ENCODE measurements at places on chromosomes 11 and 22.

GRCh38 chr11:44775366-44775984 is 48.7 kb downstream of the TSPAN18 start:
- peak; percentile 16 for DNase-seq

- DNase-seq, result no peak
Observed at GRCh38 chr22:24465566-24465965, 29.6 kb upstream of the UPB1 start.

DNA sequence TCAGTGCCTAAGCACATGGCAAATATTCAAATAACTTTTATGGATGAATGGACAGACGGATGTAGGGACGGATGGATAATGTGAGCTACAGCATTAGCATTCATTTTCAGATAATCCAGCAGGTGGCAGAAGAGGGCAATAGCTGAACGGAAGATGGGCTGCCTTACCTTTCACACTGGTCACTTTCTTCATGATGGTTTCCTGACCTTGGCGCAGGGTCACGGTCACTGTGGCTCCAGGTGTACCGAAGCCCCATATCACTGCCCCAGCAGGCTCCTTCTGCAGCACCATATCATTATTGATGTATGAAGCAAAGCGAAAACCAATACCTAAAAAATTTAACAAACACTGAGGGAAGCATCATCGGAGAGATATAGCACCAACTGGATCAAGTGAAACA is 4.3 kb downstream of the SIAE start:
- DNase-seq, result no peak

GRCh38 chr11:10892250-10892649 is 34.4 kb upstream of the ZBED5 start:
- no peak for DNase-seq

DNA sequence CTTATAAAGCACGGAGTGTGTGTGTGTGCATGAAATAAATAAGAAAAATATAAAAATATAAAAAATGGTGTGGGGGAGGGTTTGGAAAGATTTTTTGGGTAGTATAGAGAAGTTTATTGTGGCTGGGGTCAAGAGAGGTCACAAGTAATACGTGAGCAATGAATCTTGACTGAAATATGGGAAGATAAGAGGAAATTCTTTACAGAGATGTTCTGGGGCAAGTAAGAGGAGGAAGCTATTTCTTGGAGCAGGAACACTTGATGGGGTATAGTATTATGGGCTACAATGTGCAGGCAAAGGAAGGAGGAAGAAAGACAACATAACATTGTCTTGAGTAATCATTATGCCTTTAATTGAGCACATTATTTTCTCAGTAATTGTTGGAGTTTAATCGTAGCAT is 2.1 kb downstream of the HBD start:
- no peak for DNase-seq

GRCh38 chr22:23511627-23512347 is 68.3 kb downstream of the IGLL1 start:
- no peak for DNase-seq

- no peak for DNase-seq
Observed at GRCh38 chr11:128195057-128195751, 392.2 kb downstream of the ETS1 start.

DNA sequence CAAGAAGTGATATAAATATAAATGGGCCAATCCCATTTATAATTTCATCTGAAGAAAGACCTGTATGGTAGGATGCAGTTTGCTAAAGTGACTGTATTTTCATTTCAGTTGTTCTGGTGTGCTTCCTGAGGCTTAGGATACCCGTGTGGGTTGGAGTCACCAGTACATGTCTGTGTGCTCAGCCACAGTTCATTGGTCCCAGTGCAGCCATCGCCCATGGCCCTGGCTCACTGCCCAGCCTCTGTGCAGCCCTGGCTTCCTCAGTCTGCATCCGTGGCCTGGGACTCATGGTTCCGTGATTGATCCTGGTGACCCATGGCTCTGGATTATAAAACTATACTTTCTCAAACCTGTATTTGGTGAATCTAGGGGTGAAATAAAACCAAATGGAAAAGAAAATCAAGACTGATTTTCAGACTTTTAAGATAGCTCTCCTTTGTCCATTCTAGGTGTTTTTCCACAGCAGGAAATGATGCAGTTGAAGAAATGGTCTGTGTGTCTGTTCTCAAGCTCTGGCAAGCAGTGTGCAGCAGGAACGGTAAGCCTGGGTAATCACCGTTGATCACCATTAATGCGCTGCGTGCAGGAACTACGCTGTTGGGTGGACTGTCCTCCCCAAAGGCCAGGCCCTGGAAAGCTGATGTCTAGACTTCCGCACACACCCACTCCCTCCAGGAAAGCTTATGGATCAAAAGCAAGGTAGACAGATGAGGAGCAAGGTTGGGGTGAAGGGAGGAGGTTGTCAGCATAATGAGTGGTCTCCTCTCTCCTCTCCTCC is 27.2 kb downstream of the TTC12 start:
- DNase-seq, result no peak

GRCh38 chr22:23073526-23074229 is 3.4 kb downstream of the GNAZ start:
- DNase-seq, result no peak

- DNase-seq, result no peak
Observed at GRCh38 chr11:109040303-109040702, 375.4 kb downstream of the DDX10 start.

- DNase-seq, result no peak
Observed at GRCh38 chr11:96207459-96208449, 135.2 kb downstream of the MAML2 start.

DNA sequence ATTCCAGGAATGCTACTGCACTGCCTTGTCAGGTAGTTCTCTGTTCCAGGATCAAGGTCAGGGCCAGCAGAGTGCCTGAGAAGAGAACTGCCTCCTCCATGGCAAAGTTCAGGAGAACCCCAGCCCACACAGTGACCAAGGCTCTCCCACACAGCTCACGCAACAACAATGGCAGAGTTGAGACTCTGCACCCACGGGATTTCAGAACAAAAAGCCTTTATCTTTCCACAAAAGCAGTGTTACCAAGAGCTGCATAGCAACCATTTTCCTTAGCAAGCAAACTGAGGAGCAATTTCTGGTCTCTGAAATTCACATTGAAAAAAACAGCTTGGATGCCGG is 11.1 kb downstream of the PLAAT3 start:
- DNase-seq, result no peak

GRCh38 chr22:42174062-42174461 is 43.5 kb upstream of the CYP2D6 start:
- no peak for DNase-seq

DNA sequence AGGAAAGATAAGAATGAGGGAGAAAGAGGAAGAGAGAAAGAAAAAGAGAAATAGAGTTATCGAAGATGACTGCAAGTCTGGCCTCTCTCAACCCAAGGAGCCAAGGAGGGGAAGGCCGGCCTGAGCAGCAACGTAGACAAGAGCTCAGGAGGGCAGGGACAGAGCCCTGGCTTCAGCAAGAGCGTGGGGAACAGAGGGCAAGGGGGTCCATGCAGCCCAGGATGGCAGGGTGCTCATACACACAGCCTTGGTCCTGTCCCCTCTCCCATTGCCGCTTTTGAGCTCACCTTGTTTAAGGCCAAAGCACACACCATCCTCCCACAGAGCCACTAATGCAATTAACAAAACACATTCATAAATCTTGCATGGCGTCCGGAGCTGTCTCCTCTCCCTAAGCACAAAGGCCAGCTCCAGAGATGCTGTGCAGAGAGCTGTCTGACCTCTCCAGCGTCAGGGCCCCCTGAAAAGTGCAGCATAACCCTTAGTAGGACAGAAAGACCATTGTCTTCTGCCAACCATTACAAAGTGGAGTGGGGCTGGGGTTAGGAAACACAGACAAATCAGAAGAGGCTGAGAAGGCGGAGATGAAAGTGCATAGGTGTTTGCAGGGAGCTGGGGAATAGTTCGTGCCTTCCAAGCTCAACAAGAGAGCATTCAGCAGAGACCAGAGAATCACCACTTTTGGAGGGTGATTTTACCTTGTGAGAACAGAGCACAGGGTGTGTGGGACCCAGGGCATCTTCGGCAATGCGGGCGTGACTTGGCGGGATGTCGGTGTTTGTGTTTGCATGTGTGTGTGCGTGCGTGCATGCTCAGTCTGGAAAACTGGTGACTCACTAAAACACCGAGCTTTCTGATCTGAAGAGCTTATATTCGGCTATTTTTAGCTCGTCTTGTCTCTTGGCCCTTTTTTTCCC is 28.2 kb upstream of the JAM3 start:
- DNase-seq, result no peak

GRCh38 chr11:94379613-94380012 is 21.6 kb downstream of the GPR83 start:
- no peak for DNase-seq
